Activated T-cell treated with anti-CD3 and anti-CD28 coated beads for 4 hours (primary cell): ENCODE measurements at places on chromosomes 7 and 10.

- no peak for DNase-seq
Measured at GRCh38 chr7:17016402-17017010, 134.7 kb upstream of the AGR3 start.

DNA sequence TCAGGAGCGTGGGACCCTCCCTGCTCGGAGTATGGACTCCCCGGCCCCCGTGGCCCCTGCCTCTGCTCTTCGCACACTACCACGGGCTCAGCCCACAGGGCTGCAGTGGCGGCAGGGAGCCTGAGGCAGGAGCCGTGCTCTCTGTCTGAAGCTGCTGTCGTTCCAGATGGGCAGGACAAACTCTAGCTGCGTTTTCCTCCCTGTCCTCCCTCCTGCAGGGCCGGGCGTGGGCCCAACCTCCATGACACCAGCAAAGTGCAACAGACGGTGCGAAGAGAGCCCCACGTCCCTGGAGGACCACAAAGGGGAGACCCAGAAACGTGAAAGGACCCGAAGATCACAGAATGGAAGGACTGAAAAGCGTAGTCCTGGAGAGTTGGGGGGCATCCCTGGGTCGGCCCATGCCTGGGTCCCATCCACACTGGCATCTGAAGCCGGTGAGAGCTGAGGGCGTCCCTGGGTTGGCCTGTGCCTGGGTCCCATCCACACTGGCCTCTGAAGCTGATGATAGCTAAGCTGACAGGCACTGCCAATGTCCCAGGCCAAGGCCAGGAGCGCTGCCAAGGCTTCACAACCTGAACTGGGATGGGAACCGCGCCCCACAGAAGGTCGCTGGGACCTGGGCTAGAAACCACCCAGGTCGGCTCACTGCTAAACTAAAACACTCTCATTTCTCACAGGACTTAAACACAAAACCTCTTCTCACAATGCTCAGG is 267.0 kb downstream of the MAD1L1 start:
- no peak for DNase-seq

DNA sequence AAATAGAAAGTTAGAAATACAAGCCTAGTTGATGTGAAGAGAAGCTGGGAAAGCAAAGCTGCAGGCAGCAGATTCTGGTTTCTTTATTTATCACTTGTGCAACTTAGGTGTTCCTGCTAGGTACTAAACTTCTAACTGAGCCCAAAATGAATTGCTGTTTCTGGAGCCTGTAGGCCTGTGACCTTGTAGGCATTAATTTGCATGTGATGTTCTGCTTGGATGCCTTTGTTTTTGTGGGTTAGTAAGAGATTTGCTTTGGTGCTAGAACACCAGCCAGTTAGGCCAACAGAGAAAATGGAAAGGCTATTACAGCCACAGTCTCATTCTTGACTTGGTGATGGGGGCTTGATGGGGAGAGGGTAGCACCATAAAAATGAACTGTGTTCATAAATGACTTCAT is 370.7 kb downstream of the PPP1R3A start:
- DNase-seq, result no peak

DNA sequence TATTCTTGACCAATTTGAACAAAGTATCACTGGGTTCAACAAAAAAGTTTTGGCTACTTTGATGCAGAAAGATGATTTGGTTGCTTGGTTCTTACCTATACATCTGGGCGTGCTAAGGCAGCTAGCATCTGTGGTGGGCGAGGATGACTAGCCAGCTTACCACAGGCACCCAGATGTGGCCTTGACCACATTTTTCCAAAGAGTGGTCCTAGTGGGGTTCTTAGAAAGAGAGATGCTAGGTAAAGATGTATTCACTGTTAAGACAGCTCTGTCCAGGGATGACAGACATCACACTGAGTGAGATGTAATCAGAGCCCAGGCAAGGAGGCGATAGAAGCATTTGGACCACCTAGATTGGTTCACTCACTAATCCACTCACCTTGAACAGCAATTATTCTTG is 785 bp downstream of the DNTT start:
- DNase-seq, result no peak

- no peak for DNase-seq
Measured at GRCh38 chr7:97555857-97556421, 175.9 kb upstream of the TAC1 start.

- peak; percentile 7 for DNase-seq
Measured at GRCh38 chr7:128830231-128831177, at the start of gene FLNC. TSS of gene FLNC (plus strand) at chr7:128830406. CDS start at chr7:128830638, 232 bp downstream.

GRCh38 chr7:36970551-36971514 is 246.5 kb upstream of the AOAH start:
- no peak for DNase-seq

- no peak for DNase-seq
Measured at GRCh38 chr10:7475939-7476338, 65.1 kb upstream of the SFMBT2 start.

- DNase-seq, result no peak
Measured at GRCh38 chr10:26574783-26575182, 122.7 kb upstream of the PDSS1 start.

- no peak for DNase-seq
Measured at GRCh38 chr7:44177570-44178131, 11.6 kb downstream of the GCK start.

DNA sequence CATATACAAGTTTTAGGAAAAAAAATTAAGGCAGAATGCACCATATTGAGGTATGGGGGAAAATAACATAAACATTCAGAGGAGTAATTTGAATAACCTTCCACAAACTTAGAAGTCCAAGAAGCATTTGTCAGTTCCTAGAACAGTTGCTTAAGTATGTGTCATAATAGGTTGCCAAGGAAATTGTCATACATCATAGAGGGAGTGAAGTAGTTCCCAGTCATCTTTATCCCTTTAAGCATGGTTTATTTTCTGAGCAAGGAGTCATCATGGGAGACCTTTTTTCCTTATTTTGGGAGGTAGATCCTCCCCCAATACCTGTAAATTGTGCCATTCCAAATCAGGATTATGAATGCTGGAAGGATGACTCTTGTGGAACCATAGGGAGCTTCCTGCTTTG is at the start of gene SSMEM1:
Gene SSMEM1, plus strand, starts transcription at position 219 of the 400 bp plus-strand sequence. Its CDS starts 51 bp downstream, at position 270.
- DNase-seq, result no peak

GRCh38 chr7:24368161-24368560 is 84.2 kb downstream of the NPY start:
- no peak for DNase-seq

GRCh38 chr10:12849319-12850181 is 152.0 kb downstream of the CCDC3 start:
- DNase-seq, result no peak

DNA sequence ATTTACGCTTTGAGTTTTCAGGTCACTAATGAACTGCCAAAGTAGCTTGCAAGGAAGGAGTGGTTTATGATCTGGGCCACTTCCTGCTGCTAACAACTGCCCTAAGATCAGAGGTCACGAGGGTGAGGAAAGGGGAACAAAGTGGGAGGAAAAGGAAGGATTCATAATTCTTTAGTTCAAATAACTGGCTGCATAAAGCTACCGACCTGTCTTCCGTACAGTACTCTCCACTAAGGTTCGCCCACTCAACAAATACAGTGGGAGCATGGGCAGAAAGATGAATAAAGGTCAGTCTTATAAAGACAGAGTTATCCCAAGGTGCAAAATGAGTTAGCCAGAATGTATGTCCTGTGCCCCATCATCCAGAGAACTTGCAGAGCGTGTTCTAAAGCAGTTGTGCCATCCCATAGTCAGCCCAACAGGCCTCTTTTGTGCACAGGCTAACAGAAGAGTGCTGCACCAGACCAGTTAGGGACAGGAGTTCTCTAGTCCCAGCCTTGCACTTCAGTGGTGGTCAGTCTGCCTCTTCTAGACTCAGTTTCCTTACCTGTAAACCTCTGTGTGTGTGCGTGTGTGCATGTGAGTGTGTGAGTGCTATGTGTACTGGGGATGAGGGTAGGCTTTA is 65.9 kb downstream of the CREB3L2 start:
- no peak for DNase-seq

DNA sequence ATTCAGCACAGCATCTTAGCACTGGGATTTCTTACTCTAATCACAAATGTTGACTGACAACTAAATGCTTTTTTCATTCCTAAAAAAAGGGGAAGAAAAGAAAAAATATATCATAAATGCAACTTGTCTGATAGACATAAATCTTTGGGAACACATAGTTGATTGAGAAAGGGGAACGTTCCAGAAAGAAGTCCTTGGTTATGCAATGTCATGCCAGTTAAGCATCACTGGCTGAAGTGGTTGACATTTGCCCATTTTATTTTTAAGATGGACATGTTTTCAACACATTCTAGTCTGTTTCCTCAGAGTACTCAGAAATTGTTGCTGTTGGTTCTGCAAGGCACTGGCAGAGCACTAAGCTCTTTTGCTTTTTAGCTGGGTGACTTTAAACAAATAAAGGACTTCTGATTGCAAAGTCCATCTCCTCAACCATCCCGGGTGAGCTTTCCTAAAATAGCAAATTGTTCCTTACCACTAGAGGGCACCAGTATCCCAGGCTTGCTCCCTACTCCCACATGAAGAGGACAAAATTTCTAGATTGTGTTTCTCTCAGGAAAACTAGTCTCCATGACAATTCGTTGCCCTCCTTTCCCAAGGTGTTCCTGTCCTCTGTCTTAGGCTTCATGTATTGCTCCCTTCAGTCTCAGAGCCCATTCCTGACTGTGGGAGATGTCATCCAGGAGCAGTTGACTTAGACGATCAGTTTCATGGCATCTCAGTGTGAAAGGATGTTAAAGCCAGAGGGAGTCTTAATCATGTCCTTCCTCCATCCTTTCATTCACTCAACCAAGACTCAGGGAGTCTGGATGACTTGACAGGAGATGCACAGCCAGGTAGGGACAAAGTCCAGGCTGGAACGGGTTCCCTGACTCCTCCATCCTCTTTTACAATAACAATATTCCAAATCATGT is 23.9 kb downstream of the OPALIN start:
- no peak for DNase-seq

DNA sequence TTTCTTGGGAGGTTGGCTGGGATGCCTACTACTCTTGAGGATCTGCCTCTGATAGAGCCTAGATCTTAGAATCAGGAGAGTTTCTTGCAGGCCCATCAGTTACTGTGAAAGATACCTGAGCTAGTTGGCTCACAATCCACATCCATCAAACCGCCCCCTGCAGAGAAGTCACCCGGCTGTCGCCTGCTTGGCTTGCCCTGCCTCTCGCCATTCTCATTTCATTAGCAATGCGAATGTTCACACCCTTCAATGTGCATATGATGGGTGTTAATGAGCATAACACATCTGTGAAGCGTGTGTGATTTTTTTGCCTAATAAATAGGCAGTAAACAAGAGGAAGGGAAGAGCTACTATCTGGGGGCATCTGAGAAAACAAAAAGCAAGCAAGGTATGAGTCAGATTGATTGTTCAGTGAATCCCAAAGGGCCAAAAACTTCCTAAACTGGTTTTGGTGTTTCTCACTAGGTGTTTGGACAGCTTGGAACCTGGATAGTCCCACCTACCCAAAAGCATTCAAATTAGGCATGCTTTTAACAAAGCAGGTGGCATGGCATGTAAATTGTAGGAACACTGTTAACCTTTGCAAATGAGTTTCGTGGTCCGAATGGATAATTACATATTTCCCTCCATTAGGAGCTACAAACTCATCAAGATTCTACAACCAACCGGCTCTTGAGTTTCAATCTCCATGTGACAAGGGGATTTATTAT is 272.3 kb upstream of the C7orf33 start:
- DNase-seq, result no peak

DNA sequence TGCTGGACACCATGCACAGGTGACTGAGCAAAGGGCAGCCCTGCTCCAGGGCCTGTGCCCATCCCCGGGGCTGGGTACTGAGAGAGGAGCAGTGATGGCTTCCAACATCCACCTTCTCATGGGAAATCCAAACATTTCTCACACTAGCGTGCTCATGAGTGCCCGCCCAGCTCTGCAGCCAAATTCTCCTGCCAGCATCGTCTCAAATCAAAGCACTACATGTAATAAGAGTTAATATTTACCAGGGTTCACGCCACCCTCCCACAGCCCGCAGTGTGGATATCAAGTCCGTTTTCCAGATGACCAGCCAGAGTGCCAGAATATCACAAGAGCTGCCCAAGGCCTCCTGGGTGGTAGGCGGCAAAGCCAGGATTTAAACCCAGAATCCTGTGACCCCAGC is 12.1 kb downstream of the IL15RA start:
- no peak for DNase-seq

DNA sequence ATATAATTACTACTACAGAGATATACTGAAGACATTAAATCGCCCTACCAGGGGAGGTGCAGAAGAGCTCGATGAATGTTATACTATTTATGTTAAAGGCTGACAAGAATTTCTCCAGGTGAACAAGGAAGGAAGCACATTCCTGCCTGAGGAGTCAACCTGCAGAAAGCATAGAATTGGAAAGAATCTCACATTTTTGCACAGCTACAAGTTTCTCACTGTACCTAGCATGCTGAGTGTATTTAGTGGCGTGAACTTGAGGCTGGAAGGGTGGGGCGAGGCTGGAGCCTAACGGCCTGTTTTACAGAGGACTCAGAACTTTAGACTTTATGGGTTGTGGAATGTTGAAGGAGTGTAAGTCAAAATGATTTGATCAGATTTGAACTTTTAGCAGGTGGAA is 373.6 kb upstream of the LRGUK start:
- DNase-seq, result no peak

GRCh38 chr7:74453322-74454011 is at the start of gene GTF2IRD1:
TSS of gene GTF2IRD1 (plus strand) at chr7:74453906. CDS start at chr7:74508081, 54,175 bp downstream.
- DNase-seq, result peak; percentile 8

- no peak for DNase-seq
Measured at GRCh38 chr7:29971566-29972314, 17.9 kb downstream of the SCRN1 start.

DNA sequence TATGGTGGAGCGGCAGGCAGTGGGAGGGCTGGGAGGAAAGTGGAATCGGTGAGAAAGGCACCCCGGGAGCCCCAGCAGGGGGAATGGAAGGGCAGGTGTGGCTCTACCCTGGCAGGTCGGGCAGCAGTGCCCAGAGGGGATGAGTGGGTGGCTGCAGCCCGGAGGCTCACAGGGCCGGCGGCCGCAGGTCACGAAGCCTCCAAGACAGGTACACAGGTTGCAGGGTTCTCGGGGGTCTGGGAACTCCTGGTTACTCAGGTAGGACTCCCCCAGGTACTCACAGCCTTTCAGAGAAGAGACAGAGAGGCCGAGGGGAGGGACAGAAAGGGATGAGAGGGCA is 21.8 kb downstream of the KCP start:
- no peak for DNase-seq

GRCh38 chr7:26592011-26592410 is 272.4 kb downstream of the SKAP2 start:
- DNase-seq, result no peak

DNA sequence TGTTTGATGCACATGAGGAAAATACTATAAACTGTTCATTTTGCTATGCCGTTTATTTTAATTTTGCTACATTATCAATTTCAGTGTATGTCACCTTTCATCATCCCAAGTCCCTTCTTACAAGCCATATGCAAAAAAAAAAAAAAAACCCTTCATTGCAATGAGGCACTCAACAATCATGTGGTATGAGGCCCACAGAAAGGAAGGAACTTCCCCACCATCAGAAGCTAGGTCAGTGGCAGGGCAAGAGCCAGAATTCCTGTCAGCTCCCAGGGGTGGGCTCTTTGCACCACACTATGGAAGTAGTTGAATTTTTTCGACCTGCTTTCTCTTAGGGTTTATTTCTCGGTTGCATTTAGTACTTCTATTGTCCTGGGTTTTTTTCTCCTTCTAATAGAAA is 75.4 kb downstream of the NOC3L start:
- no peak for DNase-seq
